ENCODE measurements at places on chromosomes 5 and 9.

DNA sequence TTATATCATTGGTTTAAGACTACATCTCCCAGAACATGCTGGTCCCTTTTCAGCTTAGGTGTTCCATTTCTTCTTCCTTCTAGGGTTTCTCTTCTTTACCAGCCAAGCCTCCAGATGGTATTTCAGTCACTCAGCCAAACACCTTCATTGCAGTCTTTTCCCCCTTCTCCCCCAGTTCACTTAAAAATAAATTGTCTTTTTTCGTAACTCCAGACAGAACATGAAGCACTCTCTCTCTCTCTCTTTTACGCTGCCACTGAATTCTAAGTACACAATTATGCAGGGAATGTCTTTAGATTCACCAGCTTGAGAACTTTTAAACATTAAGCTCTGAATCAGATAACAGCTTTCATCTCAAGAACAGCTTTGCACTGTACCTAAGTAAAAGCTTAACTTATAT lies 419.7 kb upstream of the BRINP1 start:
- DNase-seq = no peak

GRCh38 chr5:80516826-80517225 lies 28.9 kb downstream of the FAM151B start:
- no peak for DNase-seq

DNA sequence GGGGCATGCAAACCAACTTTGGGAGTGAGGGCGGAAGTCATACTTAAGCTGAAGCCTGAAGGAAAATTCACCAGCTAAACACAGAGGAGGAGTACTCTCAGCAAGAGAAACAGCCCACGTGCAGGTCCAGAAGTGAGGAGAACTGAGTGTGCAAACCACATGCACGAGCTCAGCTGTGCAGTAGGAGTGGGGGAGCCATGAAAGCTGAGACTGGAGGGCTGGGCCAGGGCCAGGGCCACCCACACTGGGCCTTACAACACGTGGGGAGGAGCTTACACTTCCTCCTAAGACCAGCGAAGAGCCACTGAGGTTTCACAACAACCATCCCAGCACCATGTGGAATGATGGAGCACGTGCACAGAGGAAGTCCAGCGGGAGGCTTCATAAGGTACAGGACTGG lies 9.3 kb upstream of the WWC1 start:
- DNase-seq = no peak

DNA sequence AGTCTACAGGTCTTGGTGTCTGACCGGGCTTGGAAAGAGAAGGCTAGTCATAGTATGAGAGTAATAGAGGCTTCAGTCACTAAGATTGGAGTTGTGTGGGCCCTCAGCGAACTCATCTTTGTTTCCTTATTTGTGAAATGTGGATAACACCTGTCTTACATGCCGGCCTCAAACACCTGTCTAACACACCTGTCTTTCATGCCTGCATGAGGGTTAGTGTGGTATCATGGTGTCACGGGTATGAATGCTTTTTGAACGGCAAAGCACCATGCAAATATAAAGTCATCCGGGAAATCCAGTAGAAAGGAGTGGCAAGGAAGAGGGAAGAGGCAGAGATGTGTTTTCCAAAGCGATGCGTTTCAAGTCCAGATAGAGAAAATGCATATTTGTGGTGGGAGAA lies 25.5 kb downstream of the GRAMD2B start:
- no peak for DNase-seq

DNA sequence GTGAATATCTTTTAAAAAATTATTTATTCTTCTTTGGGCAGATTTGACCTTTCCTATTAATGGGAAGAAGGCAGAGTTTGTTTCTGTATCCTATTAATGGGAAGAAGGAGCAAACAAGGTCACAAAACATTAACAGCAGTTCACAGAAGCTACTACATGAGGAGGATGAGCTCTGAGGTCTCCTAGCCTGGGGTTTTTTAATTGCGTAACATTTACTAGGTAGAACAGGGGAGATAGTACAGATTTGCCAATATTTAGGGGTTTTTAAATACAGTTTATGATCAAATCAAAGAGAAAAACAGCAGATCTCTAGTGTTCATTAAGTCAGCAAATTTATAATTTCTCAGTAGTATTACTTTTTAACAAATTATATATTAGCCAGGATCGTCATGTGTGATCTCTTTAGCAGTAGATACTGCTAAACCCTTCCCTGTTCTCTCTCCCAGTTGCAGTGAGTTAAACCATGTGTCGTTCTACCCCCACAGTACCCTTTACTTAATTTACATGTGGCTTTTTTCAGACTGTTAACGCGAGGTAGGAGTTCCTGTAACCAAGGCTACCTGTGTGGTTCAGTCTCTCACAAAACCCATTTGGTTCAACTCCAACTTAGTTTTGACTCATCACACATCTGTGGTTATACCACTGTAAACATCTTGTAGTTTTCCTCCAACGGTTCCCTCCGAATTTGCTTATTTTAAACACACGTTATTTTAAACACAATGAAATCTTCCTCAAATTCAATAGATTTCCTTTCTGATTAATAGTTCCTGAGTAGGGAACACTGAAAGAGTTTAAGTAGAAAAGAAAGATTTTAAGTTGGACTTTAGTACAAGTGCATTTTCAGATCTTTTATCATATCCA lies 13.3 kb downstream of the SLC25A46 start:
- no peak for DNase-seq

GRCh38 chr9:92392690-92393089 lies 11.7 kb downstream of the OGN start:
- DNase-seq = no peak

DNA sequence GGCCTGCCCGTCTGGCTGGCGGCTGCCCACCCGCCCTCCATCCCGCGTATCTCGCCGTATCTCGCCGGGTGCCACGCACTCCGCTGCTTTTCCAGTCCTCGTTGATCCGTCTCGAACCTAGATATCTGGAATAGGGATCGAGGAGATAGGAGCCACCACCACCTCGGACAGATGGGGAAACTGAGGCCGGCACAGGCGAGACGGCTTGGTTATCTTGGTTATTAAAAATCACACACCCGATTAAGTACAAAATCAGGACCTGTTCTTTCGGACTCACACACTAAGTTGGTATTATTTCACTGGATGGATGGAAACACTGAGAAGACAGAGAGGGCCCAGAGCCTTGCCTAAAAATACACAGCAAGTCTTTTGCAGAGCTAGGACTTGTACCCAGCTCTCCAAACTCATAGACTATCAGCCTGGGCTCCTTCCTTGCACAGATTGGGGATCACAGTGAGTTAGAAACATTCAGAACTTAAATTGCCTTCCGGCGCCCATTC lies 678 bp downstream of the SLC26A2 start:
- DNase-seq = no peak

GRCh38 chr5:206406-206805 lies 11.5 kb downstream of the CCDC127 start:
- DNase-seq = no peak

DNA sequence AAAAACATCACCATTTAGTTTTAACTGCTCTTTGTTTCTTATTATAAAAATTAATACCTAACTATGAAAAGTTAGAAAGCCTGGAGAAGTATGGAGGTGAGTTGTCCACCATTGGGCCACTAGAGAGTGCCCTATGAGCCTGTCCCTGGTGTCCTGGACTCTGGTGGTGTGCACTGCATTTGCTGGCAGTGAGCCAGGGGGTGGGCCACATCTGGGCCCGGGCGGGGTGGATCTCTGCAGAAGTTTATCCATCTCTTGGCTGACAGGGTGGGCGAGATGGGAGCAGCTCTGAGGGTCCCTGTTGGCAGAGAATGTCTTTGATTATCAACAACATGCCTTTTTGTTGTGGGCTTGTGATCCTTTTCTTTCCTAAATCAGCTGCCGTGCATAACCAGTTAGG lies 8.2 kb downstream of the TENT4A start:
- no peak for DNase-seq

DNA sequence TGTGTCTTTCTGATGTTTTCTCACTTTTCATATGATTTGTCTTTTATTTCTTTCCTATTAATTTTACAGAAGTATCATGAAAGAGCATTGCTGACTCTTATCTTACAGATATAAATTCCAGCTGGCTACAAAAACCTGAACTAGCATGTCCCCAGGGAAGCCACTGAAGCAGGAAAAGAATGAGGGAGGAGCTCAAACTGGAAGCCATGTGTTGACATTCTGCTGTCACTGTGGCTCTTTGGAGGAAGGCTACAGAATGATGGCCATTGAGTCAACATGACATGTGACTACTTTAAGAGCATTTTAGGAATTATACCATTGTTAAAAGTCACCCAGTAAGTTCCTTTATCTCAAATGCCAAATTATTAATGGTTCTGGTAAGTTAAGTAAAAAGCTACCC lies 638.3 kb upstream of the DMAC1 start:
- no peak for DNase-seq

GRCh38 chr9:25461416-25461815 lies 216.8 kb downstream of the TUSC1 start:
- DNase-seq = no peak

- no peak for DNase-seq
These were observed 78.3 kb downstream of the ADAMTS16 start for GRCh38 chr5:5218396-5218795.

GRCh38 chr5:24497591-24498157 lies 147.1 kb downstream of the CDH10 start:
- no peak for DNase-seq

DNA sequence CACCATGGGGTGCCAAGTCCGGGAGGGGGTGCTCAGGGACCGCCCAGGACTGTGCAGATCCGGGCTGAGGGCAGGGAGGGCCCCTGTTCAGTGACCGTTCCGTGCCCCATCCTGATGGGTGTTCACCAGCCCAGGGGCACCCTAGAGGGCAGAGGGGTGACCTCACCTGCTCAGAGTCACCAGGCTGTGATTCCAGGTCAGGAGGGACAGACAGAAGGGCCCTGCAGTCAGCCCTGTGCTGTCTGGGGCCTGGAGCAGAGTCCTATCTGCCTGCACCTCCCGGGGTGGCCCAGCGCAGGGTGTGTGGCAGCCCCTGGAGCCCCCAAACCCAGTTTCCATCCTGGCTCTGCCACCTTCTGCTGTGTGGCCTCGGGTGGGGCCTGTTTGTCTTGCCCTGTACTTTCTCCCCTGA lies 241.9 kb downstream of the PBX3 start:
- DNase-seq = no peak

DNA sequence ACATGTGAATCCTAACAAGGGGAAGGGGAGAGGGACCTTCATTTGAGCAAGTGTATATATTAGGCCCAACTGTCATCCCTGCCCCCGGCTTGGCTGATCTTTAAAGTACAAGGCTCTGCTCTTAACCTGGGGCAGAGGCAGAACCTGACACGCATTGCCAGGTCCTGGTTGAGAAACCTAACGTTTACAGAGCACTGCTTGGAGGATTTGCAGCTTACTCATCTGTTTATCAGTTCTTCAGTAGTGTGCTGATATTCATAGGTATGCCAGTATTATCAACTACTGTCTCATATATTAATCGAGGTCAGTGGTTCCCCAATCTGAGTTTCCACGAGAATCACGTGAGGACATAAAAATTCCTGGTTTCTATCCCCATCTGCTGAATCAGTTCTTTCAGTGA lies 50.4 kb downstream of the ACO1 start:
- DNase-seq = no peak

DNA sequence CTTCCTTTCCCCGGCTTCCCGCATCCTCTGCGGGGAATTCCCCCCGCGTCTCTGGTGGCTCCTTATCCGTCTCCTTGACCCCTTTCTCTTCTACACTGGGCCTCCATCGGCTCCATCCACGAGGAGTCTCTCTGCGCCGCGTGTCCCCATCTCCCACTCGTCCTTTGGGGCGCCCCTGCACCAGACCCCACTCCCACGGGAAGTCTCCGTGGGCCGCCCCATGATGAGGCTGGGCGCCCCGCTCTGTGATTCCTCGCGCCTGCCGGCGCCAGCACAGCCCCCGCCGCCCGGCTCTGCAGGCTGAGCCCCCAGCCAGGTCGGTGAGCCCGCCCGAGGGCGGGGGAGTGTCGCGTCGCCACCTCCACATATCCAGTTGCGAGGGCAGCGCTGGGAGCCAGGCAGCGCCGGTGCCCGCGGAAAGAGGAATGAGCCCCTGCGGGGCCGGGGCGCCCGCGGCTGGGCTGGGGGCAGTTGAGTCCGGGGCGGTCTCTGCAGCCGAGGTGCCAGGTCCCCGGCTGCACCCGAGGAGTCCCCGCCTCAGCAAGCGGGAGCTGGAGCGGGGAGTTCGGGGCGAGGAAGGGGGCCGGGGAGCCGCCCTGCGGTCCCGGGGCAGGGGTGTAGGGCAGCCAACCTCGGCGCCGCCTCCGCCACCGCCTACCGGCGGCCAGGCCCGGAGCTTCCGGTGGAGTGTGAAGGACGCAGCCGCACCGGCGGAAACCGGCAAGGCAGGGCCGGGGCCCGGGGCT lies 2.1 kb upstream of the TRAF1 start:
- peak; percentile 58 for DNase-seq

DNA sequence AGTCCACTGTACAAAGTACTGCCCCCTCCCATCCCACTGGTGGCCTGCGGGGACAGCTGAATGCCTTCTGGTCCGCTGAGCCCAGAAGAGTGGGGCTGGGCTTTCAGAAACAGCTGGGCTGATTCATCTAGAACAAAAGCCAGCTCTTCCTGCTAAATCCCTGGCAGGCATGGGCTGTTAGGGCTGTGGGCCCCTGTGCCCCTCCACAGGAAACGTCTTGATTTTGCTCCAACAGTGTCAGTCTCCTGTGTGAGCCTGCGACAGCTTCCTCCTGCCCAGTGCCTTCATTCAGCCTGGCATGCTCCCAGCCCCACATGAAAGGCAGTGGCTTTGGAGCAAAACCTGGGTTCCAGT lies 6.9 kb upstream of the GSN start:
- DNase-seq = peak; percentile 78

DNA sequence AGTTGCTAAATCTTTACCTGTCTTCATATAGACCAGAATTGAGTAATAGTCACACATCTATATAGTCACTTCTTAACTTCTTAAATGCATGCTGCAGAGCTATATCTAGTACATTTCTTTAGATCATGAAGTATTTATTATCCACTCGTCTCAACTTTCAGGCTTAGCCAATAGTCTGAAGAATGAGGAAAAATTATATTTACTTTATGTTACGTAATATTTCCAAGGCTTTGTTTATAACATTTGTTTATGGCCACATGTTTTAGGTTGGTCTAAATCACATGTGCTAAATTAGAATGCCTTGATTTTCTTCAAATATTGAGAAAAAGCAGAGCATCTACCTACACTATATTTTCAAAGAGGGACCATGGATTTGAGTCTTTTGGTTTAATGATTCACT lies 47.2 kb upstream of the RGMB start:
- DNase-seq = no peak

GRCh38 chr5:172798422-172799215 lies 27.6 kb upstream of the DUSP1 start:
- no peak for DNase-seq

All from amygdala (tissue), 56 donors.